Thymus (tissue), 14 donors: ENCODE measurements at places on chromosomes 5 and 9. TPM values are rescaled to one million over a fixed set of nuclear protein-coding genes. Genes with fewer than 3 reads are reported as not detected.

Gene RLN2
- 5.2 TPM for total RNA-seq

Gene SAXO1
- 0.09 TPM for total RNA-seq

Gene ABO
- 0.14 TPM for total RNA-seq

Gene OR1N1
- total RNA-seq = not detected

Gene ERAP2
- 11.3 TPM for total RNA-seq

Gene ZNF879
- 5.9 TPM for total RNA-seq

Gene TMEM8B
- total RNA-seq = 1.5 TPM

Gene SLC45A2
- not detected for total RNA-seq

Gene RIGI
- 23.0 TPM for total RNA-seq

Gene TRMO
- total RNA-seq = 28.5 TPM

Gene SLC46A2
- 24.6 TPM for total RNA-seq

Gene MAST4
- 17.0 TPM for total RNA-seq

Gene SPATA31A1
- not detected for total RNA-seq

Gene GRAMD2B
- total RNA-seq = 14.8 TPM

Gene CD74
- total RNA-seq = 1,741 TPM

Gene IL31RA
- 3.3 TPM for total RNA-seq

DNA sequence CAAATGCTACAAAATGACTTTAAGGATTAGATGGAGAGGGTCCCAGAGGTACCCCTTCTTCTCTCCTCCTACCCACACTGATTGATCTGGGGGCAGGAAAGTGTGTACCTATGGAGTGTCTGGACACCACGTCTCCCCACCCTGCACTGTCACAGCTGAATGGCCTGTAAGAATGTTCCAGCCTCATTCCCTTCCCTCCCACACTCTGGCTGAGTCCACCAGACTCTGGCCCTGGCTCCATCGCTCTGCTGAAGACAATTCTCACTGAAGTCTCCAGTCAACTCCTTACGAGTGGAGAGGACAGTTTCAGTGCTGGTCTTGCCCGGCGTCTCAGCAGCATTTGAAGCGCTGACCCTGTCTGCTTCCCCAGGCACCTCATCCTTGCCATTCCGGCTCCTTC, 105.8 kb downstream of the TTLL11 start:
- DNase-seq = no peak

- no peak for DNase-seq
Observed at GRCh38 chr5:2737273-2738155, 14.0 kb downstream of the IRX2 start.

GRCh38 chr5:85096421-85096820, 711.7 kb upstream of the EDIL3 start:
- DNase-seq = no peak

DNA sequence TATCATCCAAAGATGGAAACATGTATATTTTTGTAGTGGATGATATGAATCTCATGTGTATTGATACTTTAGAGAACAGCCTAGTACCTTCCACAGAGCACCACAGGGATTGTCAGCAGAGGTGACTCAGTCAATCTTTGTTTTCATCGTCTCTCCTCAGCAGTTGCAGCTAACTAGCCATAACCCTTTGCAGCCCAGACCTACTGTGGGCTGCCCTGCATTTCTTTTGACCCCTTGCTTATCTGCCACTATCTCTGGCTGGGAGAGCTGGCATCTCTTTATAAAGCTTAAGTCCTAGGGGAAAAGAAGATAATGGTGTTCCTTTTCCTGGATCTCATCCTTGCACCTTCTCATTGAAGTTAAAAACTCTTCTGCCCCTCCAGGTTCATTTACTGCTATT, 28.7 kb downstream of the HMGCR start:
- DNase-seq = no peak

- no peak for DNase-seq
Observed at GRCh38 chr9:19663570-19663969, 125.3 kb downstream of the SLC24A2 start.

DNA sequence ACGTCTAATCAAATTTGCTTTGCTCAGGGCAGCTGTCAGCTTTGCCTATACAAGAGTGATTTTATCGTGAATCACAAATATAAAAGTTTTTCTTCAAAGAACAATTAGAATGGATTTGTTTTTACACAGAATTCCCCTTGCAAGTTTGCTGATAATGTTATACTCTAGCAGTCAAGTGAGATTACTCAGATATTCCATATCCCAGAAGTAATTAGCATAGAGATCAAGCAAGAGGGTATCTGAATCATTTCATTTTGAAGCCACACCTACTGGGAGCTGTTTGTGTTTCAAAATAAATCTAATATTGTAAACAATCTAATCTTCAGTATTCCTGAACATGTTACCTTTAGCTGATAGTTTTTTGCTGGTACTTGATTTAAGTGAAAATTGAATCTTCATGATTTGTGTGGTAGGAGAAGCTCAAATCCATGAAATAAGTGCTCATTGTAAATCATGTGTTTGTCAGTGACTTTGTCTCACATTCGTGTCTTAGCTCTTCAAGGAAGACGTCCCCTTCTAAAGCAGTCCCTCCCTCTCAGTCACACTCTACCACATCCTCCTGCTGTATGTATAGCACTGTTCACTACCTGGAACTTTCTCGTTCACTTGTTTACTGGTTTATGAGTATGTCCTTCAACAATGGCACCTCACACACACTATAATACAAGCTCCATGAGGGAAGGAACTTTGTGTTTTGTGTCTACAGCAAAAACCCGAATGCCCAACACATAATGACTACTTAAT, 3.3 kb upstream of the TTC39B start:
- DNase-seq = peak; percentile 61

DNA sequence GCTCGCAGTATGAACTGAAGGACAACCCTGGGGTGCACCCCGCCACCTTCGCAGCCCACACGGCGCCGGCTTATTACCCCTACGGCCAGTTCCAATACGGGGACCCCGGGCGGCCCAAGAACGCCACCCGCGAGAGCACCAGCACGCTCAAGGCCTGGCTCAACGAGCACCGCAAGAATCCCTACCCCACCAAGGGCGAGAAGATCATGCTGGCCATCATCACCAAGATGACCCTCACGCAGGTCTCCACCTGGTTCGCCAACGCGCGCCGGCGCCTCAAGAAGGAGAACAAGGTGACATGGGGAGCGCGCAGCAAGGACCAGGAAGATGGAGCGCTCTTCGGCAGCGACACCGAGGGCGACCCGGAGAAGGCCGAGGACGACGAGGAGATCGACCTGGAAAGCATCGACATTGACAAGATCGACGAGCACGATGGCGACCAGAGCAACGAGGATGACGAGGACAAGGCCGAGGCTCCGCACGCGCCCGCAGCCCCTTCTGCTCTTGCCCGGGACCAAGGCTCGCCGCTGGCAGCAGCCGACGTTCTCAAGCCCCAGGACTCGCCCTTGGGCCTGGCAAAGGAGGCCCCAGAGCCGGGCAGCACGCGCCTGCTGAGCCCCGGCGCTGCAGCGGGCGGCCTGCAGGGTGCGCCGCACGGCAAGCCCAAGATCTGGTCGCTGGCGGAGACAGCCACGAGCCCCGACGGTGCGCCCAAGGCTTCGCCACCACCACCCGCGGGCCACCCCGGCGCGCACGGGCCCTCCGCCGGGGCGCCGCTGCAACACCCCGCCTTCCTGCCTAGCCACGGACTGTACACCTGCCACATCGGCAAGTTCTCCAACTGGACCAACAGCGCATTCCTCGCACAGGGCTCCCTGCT, 3.8 kb downstream of the IRX1 start:
- DNase-seq = peak; percentile 73

DNA sequence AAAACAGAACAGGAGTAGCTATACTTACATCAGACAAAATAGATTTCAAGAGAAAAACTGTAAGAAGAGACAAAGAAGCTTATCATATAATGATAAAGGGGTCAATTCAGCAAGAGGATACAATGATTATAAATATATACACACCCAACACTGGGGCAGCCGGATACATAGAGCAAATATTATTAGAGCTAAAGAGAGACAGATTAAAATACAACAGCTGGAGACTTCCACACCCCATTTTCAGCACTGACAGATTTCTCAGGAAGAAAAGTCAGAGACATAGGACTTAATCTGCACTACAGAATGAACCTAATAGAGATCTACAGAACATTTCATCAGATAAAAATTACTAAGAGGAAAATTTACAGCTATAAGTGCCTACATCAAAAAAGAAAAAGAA, 35.7 kb downstream of the OXCT1 start:
- DNase-seq = no peak

GRCh38 chr9:79431019-79431679, 140.6 kb upstream of the TLE4 start:
- no peak for DNase-seq

GRCh38 chr5:2163940-2164490, 281.3 kb upstream of the IRX4 start:
- DNase-seq = no peak

DNA sequence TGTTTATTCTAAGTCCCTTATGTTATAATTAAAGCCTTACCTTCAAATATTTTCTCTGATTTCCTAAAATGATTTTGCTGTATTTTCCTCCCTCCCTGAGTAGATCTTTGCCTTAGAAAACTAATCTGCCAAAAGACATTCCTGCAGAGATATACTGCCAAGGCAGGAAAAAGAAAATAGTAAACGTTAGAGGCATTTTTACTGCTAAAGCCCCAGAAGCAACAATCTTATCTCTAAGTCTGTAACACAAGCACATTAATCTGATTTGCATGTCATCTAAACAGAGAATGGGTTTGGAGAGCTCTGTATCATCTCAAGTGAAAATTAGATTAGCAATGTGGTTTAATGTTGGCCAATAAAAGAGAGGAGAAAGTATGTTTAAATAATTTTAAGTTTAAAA, 847.7 kb downstream of the MAT2B start:
- no peak for DNase-seq

DNA sequence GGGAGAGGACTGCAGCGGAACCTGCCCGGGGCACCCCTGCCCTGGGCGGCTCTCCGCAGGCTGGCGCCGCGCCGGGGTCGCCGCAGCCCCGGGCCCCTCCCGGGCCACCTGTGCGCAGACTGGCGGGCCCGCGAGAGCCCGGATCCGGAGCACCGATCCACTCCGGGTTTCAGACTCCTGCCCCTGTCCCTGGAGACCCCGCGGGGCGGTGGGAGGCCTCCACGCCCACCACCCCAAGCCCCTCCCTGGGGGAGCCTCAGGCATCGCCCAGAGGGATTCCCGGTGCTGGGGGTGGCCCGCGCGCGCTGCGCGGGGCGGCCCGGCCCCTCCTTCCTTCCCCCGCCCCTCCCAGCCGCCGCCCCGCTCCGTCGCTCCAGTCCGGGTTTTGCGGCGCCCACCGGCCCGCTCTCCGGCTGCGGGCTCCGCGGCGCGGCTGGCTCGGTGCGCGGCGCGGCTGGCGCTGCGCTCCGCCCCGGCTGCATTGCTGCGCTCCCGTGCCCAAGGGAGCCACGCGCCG, at the start of gene UNC5A:
Gene UNC5A, plus strand, starts transcription at position 479 of the 517 bp plus-strand sequence. CDS start 192 bp downstream, outside the sequence.
- peak; percentile 54 for DNase-seq

- DNase-seq = no peak
Observed at GRCh38 chr9:94056442-94056974, 27.8 kb upstream of the PTPDC1 start.

- no peak for DNase-seq
Observed at GRCh38 chr9:87020169-87020950, 73.1 kb upstream of the GAS1 start.

- no peak for DNase-seq
Observed at GRCh38 chr9:27600256-27600655, 27.0 kb upstream of the C9orf72 start.
